ENCODE measurements at places on chromosomes 12 and 14. TPM values are rescaled to one million over a fixed set of nuclear protein-coding genes. Genes with fewer than 3 reads are reported as not detected.
A peak's percentile ranks its signal among the peaks of the same experiment; 100 is the strongest.

GRCh38 chr14:58873228-58873953, 235.6 kb downstream of the DACT1 start:
- H3K4me3 ChIP-seq: no peak overlapping the region
- H3K27ac ChIP-seq: no peak overlapping the region
- DNase-seq: no peak
- no peaks in the 10 kb centered on the region for H3K4me1 ChIP-seq
- H3K27me3 ChIP-seq: peaks cover 2% of the 10 kb centered on the region

GRCh38 chr12:62744551-62744950, 190.4 kb downstream of the PPM1H start:
- H3K4me1 ChIP-seq: peaks cover 1% of the 10 kb centered on the region
- H3K36me3 ChIP-seq: no peaks in the 10 kb centered on the region
- H3K27ac ChIP-seq: no peak overlapping the region
- no peak for DNase-seq
- peaks cover 5% of the 10 kb centered on the region for H3K27me3 ChIP-seq

DNA sequence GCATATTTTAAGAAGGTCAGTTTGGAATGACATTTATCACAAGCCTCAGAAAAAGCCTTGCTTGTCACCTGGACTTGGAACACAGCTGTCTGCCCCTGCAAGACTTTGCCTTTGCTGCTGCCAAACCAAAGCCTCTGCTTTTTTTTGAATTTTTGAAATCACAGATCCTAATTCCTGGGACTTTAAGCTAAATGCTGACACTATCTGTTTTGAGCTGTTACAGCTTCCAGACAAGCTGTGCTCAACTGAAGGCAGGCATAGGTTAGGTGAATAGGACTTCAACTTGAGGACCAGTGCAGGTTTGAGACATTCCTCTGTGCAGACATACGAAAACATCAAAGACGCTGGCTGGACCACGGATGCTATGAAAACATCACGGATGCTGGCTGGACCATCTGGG, 11.3 kb upstream of the CDKN3 start:
- H3K27ac ChIP-seq: no peak overlapping the region
- H3K4me1 ChIP-seq: no peaks in the 10 kb centered on the region
- H3K4me3 ChIP-seq: no peak overlapping the region
- DNase-seq: no peak
- H3K36me3 ChIP-seq: no peaks in the 10 kb centered on the region

DNA sequence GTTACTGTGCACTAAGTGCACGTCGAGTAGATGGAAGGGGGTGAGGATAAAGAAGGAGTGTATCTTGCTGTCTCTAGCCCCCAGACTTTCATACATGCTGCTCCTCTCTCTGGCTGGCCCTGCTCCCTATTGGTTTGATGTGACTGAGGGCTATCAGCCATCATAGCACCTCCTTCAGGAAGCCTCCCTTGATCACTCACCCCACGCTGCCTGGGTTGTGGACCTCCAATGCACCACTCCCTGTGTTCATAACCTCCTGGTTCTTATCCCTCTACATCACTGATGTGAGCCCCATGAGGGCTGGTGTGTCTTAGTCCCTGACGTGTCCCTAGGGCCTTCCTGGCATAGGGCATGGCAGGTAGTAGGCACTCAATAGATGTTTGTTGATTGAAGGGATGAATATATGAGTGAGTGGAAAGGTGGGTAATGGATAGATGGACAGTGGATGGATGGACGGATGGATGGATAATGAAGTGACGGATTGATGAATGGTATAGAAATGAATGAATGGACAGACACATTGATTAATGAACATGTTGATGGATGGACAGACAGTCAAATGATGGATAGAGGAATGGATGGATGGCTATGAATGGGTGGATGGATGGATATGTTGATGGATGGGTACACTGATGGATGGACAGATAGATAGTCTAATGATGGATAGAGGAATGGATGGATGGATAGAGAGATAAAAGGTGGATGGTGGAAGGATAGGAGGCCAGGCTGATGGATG, 15.0 kb downstream of the SDSL start:
- no peak overlapping the region for H3K4me3 ChIP-seq
- H3K36me3 ChIP-seq: no peaks in the 10 kb centered on the region
- DNase-seq: no peak

- no peaks in the 10 kb centered on the region for H3K27me3 ChIP-seq
- no peaks in the 10 kb centered on the region for H3K36me3 ChIP-seq
- no peak overlapping the region for H3K27ac ChIP-seq
- H3K4me1 ChIP-seq: no peaks in the 10 kb centered on the region
- DNase-seq: peak; percentile 14
These were observed 24.3 kb downstream of the MOAP1 start for GRCh38 chr14:93160353-93160801.

GRCh38 chr14:31000629-31001338, 24.7 kb upstream of the AP4S1 start:
- DNase-seq: no peak
- no peaks in the 10 kb centered on the region for H3K27me3 ChIP-seq
- no peak overlapping the region for H3K4me3 ChIP-seq

GRCh38 chr12:91397866-91398532, 215.4 kb upstream of the DCN start:
- H3K27me3 ChIP-seq: no peaks in the 10 kb centered on the region
- DNase-seq: no peak
- no peaks in the 10 kb centered on the region for H3K36me3 ChIP-seq
- H3K4me1 ChIP-seq: peaks cover 4% of the 10 kb centered on the region
- no peak overlapping the region for H3K4me3 ChIP-seq

GRCh38 chr14:58830121-58830520, 192.4 kb downstream of the DACT1 start:
- H3K4me3 ChIP-seq: no peak overlapping the region
- DNase-seq: no peak
- no peak overlapping the region for H3K27ac ChIP-seq
- H3K27me3 ChIP-seq: no peaks in the 10 kb centered on the region
- H3K36me3 ChIP-seq: no peaks in the 10 kb centered on the region

DNA sequence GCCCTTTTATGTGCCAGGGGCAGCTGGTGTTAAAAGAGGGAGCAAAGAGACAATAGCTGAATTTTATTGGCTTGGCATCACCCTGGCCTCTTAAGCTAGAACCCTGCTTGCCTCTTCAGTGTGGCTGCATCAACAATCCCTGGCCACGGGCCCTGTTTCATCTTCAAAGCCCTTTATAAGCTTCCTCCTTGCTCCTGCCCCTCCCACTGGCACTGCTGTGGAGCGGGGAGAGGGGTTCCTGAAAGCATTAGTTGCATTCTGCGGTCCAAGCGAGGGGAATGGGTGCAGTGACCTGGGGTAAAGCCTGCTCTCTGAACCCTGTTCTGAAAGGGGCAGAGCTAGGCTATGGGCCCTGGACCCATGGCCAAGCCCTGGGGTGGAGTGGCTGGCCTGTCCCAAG, 220 bp upstream of the KRT83 start:
- H3K27ac ChIP-seq: no peak overlapping the region
- H3K27me3 ChIP-seq: peaks cover 28% of the 10 kb centered on the region
- DNase-seq: no peak
- H3K4me1 ChIP-seq: no peaks in the 10 kb centered on the region
- H3K4me3 ChIP-seq: no peak overlapping the region
- no peaks in the 10 kb centered on the region for H3K36me3 ChIP-seq

- DNase-seq: no peak
- H3K4me3 ChIP-seq: no peak overlapping the region
- no peak overlapping the region for H3K27ac ChIP-seq
- no peaks in the 10 kb centered on the region for H3K36me3 ChIP-seq
- no peaks in the 10 kb centered on the region for H3K4me1 ChIP-seq
These were observed 183.8 kb downstream of the ACSS3 start for GRCh38 chr12:81261508-81262207.

DNA sequence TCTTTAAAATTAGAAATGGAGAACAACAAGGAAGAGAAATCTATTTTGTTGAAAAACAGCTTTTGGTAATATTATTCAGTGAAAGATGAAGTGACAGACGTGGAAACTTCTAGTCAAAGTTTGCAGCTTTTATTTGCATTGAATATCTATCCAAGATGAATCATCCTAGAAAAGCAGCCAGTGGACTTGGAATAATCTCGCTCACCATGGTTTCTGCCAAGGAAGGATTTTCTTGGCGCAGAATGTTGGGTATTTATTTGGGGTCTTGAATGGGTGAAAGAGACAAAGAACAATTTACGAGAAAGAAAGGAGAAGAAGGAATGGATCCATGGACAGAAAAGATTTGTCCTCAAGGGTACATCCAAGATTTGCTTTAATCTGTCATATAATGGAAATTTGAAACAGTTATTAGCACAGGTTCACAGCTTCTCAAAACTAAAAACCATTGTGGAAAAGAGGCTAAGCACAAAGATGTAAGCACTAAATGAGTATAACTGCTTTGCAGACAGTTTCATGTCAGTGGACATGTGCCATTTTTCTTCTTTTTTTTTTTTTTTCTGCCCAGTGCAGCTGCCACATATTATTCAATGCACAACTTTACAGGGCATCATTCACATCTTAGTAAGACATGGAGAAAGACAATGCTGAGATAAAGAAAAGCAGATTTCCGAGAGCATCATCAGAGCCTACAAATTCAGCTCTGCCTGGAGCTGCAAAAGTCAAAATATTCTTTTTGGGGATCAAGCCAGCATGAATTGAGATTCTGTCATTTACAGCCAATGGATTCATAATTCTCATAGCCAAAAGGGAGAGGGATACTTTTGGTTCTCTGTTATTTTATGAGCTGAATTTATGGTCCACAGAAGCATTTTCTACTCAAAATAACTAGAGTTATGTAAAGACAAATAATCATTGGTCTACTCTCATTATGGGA, 333.7 kb downstream of the DAD1 start:
- no peaks in the 10 kb centered on the region for H3K4me1 ChIP-seq
- H3K36me3 ChIP-seq: no peaks in the 10 kb centered on the region
- H3K27ac ChIP-seq: no peak overlapping the region
- DNase-seq: no peak

DNA sequence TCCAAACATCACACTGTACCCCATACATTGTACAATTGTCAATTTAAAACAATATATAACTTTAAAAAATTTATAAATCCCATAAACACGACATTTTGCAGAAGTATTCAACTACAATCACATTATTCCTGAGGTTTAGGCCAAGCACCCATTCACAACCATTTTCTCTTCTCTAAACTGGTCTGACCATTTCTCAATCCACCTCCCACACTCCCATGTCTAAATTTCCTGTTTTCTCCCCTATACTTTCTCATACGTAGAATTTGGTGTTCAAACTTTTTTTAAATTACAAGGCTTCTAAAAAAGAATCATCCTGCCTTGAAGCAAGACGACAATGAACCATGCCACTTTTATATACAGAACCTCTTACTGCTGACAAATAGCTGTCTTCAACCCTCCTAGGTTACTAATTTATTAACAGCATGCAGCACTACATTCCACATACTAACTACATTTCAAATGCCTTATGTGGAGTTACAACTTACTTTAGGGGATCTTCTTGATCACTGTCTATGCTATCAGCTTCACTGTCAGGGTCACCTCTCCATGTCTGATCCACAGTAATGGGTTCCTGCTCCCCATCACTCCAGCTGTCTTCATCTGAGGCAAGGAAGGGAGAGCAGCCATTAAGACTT, 3.4 kb downstream of the KANSL2 start:
- peak overlapping the region; percentile 70 for H3K27ac ChIP-seq
- no peak for DNase-seq
- H3K4me1 ChIP-seq: peaks cover 45% of the 10 kb centered on the region
- H3K4me3 ChIP-seq: peak overlapping the region; percentile 92
- H3K27me3 ChIP-seq: no peaks in the 10 kb centered on the region

- H3K4me3 ChIP-seq: no peak overlapping the region
- no peaks in the 10 kb centered on the region for H3K36me3 ChIP-seq
- DNase-seq: no peak
- H3K27me3 ChIP-seq: no peaks in the 10 kb centered on the region
These were observed 1662.6 kb upstream of the SEL1L start for GRCh38 chr14:83196236-83196635.

- H3K36me3 ChIP-seq: no peaks in the 10 kb centered on the region
- DNase-seq: no peak
- no peaks in the 10 kb centered on the region for H3K27me3 ChIP-seq
- no peak overlapping the region for H3K27ac ChIP-seq
These were observed 199.0 kb downstream of the LRFN5 start for GRCh38 chr14:41805633-41806032.

DNA sequence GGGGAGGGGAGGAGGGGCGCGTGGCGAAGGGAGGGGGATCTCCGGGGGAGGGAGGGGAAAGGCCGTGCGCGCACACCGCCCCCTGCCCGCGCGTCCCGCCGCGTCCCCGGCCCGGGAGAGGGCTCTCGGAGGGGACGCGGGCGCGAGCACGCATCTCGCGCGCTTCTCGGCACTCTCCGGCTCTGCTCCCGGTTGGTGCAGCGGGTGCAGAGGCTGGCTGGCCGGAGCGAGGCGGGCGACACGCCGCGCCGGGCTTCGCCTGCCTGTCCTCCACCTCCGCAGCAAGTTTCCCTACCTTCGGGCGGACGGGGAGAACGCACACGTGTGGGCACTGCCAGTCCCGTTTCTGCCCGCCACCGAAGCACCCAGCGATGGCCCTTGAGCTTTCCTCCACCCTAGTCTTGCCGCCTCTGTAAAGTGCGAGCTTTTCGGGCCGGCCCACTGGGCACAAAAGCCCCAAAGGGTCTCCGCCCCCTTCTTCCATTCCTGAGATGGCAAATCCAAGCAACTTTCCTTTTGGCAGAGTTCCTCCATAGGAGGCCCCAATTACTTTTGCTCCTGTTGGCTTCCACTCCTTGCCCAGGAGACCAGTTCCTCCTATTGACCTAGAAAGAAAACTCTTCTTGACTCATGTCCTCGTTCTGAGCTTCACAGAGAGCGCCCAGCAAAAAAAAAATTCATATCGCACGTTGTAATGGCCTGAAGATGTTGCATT, 363 bp upstream of the CSAD start:
- peaks cover 60% of the 10 kb centered on the region for H3K4me1 ChIP-seq
- H3K27ac ChIP-seq: peak overlapping the region; percentile 95
- H3K36me3 ChIP-seq: peaks cover 47% of the 10 kb centered on the region
- H3K27me3 ChIP-seq: no peaks in the 10 kb centered on the region
- DNase-seq: no peak
- H3K4me3 ChIP-seq: peak overlapping the region; percentile 84

The AQP6 gene
- total RNA-seq: not detected

The CIDEB gene
- total RNA-seq: 28.7 TPM

The CCNT1 gene
- total RNA-seq: 53.7 TPM

The FAM161B gene
- total RNA-seq: 1.9 TPM

The TAMALIN gene
- 6.9 TPM for total RNA-seq

The RSRC2 gene
- 79.6 TPM for total RNA-seq

The DDX54 gene
- 72.0 TPM for total RNA-seq

The SIX1 gene
- total RNA-seq: not detected

Data from activated CD4-positive, alpha-beta T cell treated with anti-CD3 and anti-CD28 coated beads, Interleukin-2, amount 10 ng/mL, durations not matched to agents 7 days and 5 days (primary cell).